Kidney epithelial cell (primary cell): ENCODE measurements at places on chromosomes 4 and X.
A peak's percentile ranks its signal among the peaks of the same experiment; 100 is the strongest.

- DNase-seq: no peak
Observed at GRCh38 chr4:152382057-152382785, 153.7 kb downstream of the FBXW7 start.

DNA sequence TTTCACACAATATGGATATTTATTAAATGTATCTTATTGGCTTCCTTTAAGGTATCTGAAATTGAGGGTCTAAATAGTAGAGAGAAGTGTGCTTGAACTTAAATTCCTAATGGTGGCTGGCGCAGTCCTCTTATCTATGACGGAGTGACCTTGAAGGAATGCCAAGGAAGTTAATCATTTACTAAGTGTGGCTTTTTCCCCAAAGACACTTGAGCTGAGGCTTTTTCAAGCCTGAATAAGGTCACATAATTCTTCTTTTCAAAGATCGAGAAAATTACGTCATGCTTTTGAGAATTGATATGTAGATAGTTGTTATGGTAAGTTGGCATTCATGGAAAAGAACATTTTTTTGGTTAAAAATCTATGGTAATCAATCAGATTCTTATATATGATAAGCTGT lies 11.7 kb upstream of the PRPS2 start:
- peak; percentile 26 for DNase-seq

- DNase-seq: no peak
Observed at GRCh38 chr4:176718881-176719280, 73.8 kb downstream of the VEGFC start.

- DNase-seq: no peak
Observed at GRCh38 chr4:154018659-154019058, 229.8 kb upstream of the SFRP2 start.

DNA sequence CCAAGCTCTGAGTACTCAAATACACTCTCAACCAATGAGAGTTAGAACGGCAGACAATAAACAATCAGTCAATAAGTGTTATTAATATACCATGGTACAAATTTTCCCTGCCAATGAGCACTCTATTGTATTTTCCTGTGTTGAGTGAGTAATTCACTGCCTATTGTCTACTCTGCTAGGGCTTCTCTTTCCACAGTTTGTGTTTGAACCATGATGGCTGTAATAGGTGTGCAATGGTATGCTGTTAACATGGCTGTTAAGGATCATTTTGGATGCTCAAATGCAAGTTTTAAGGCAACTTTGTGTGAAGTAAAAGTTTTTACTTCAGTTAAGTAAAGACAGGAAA lies 41.2 kb downstream of the RPS6KA3 start:
- no peak for DNase-seq

DNA sequence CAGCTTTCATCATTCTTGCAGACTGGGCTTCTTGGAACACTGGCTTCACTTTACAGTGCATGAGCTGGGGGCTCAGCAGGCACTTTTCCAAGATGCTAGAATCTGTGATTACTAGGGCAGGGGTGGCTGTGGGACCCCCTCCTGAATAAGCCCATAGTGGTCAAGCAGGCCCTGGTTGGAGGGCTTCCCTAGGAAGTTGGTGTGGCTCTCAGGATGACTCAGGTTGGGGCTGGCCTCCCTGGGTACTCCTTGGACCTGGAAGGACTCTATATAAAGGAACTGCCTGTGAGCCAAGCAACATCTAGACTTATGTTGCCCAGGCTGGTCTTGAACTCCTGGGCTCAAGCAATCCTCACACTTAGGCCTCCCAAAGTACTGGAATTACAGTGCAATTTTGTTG lies 88.3 kb upstream of the HELT start:
- no peak for DNase-seq

DNA sequence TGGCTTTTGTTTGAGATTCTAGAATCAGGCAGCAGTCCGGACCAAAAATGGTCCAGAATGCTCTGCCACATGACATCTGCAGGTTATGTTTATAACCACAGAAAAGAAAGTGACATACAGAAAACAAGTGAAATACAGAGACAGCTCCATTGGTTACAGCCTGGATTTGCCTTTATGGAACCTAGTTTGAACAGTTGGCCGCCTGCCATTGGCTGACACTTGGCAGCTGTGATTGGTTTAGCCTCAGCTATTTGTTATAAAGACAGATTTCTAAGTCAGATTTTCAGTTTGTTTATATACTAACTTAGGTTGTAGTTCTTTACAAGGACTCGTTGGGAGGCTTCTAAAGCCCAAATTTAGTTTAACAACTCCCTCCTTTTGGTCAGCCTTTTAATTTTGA lies 40.8 kb upstream of the IL9R start:
- DNase-seq: no peak

DNA sequence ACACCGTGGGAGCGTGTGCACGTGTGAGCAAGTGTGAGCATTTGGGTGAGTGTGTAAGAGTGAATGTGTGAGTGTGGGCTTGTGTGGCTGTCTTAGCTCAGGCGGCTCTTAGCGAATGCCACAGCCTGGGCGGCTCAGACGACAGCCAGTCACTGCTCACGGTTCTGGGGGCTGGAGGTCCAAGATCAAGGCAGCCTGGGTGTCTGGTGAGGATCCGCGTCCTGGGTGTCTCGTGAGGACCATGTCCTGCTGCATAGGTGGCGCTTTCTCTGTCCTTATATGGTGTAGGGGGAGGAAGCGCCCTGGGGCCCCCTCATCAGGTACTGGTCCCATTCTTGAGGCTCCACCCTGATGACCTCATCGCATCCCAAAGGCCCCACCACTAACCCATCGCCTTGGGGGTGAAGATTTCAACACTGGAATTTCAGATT lies 4.5 kb downstream of the DOK7 start:
- DNase-seq: no peak

- no peak for DNase-seq
Observed at GRCh38 chr4:134888156-134888555, 686.6 kb upstream of the PABPC4L start.

DNA sequence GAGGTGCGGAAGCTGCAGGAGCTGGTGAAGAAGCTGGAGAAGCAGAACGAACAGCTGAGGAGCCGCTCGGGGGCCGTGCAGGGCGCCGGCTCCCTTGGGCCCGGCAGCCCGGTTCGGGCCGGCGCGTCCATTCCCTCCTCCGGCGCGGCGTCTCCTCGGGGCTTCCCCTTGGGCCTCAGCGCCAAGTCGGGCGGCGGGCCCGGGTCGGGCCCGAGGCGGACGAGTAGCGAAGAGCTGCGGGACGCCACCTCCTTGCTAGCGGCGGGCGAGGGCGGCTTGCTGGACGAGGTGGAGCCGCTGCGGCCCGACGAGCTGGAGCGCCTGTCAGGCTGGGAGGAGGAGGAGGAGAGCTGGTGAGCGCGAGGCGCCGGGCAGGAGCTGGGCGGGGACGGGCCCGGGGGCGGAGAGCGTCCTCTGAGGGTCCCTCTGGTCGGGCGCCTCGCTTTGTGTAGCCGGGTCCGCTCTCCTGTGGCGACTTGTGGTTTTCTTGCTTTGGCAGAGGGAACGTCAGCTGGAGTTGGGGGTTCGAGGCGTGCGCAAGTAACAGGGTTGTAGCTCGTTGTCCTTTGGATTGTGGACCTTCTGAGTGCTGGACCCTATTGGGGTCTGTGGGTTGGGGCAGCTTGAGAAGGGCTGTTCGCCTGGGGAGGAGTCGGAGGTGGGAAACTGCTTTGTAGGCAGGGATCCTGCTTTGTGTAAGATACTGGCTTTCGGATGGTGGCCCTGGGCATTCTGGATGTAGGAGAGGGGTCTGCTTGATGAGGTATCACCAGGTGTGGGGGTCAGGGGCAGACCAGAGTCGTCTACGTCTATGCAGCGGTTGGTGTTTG lies 662 bp downstream of the SLAIN2 start:
- DNase-seq: no peak

DNA sequence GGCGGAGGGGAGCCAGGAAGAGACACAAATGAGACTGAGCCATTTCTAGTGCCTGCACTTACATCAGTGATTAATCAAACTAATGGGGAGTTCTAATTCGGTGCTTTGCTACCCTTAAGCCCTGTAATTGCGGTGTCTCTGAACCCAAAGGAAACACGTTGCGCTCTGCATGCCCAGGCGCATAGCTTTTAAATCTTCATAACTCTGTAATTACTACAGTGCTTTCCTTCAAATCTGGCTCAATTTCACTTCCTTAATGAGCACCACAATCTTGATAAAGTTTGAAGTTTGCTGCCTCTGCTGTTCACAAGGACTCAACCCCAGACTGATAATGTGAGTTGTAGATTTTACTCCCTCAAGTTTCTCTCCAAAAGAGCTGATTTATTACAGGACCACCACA lies 5.7 kb upstream of the NHS start:
- DNase-seq: no peak

DNA sequence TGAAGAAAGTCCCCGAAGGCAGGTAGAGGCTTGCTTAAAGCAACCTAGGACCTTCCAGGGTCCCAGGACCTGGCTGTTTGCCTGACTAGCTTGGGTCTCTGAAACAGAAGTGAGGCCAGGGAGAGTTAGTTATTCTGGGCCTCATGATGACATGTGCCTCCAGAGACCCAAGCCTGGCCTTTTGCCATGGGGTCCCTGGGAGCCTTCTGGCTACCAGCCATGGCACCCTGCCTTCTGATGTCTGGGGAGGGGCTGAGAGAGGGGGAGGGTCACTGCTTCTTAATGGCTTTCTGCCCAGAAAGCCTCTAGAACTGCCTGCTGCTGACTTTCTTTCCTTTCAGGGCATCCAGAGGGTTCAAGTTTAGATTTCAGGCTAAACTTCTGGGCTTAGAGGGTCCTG lies 1.0 kb upstream of the STARD8 start:
- DNase-seq: no peak

GRCh38 chrX:102154900-102155805 lies 624 bp downstream of the BEX5 start:
- no peak for DNase-seq

- DNase-seq: no peak
Observed at GRCh38 chr4:82710197-82710929, 88.2 kb downstream of the SCD5 start.

DNA sequence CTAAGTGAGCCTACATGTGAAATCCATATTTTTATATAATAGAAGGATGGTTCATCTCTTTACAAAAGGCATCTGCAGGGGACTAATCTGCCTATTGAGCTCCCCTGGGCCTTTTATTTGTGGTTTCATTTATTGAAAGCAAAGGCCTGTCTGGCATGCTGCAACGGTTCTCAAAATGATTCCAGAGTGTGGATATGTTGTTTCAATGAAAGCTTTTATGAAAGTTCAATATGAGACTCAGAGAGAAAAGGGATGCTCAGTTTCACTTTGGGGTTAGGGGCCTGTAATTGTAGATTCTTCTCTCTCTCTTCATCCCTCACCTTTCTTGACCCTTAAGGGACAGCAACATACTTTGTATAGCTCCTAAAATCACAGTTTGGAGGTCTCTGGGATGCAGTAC lies 204.2 kb upstream of the CASK start:
- DNase-seq: no peak

DNA sequence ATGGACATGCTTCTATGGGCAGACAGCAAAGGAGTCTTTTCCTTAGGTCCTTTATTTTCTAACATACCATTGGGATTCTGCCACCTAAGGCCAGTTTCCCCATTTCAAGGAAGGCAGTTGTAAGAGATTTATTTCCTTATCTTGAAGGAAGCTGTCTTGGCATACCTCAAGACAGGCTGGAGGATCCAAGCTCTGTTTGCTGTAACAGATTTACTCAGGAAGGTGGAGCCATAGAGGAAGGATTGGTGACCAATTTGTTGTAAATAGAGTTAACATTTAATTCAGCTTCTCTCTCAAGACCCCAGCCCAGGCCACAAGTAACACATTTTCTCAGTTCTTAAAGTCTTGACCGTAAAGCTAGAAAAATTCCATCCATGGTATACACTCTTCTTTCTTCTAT lies 131.6 kb upstream of the TENM3 start:
- no peak for DNase-seq

- no peak for DNase-seq
Observed at GRCh38 chrX:72366701-72367454, 61.2 kb upstream of the CITED1 start.

- no peak for DNase-seq
Observed at GRCh38 chr4:128465523-128465922, 177.9 kb upstream of the PGRMC2 start.

GRCh38 chrX:106898462-106898861 lies 4.7 kb downstream of the RIPPLY1 start:
- DNase-seq: no peak

- DNase-seq: no peak
Observed at GRCh38 chr4:117383468-117383867, 298.1 kb upstream of the TRAM1L1 start.

- DNase-seq: no peak
Observed at GRCh38 chrX:71667328-71668247, at the start of gene LOC101059915. Gene LOC101059915, plus strand, starts transcription at chrX:71667546.

- DNase-seq: no peak
Observed at GRCh38 chr4:166481055-166481454, 608.0 kb downstream of the TLL1 start.

- no peak for DNase-seq
Observed at GRCh38 chr4:79526641-79527565, 118.9 kb upstream of the GK2 start.

- no peak for DNase-seq
Observed at GRCh38 chr4:23733476-23733875, 156.4 kb downstream of the PPARGC1A start.

DNA sequence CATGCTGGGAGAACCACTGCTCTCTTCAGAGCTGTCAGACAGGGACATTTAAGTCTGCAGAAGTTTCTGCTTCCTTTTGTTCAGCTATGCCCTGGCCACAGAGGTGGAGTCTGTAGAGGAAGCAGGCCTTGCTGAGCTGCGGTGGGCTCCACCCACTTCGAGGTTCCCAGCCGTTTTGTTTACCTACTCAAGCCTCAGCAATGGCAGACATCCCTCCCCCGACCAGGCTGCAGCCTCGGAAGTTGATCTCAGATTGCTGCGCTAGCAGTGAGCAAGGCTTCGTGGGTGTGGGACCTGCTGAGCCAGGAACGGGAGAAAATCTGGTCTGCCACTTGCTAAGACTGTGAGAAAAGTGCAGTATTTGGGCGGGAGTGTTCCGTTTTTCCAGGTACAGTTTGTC lies 118.9 kb downstream of the SLC10A6 start:
- DNase-seq: no peak

GRCh38 chrX:16610121-16610621 lies 39.8 kb upstream of the S100G start:
- DNase-seq: no peak

- DNase-seq: peak; percentile 54
Observed at GRCh38 chr4:182143822-182144625, 99.2 kb upstream of the TENM3 start.

- DNase-seq: no peak
Observed at GRCh38 chr4:174156239-174156826, 127.1 kb downstream of the FBXO8 start.

DNA sequence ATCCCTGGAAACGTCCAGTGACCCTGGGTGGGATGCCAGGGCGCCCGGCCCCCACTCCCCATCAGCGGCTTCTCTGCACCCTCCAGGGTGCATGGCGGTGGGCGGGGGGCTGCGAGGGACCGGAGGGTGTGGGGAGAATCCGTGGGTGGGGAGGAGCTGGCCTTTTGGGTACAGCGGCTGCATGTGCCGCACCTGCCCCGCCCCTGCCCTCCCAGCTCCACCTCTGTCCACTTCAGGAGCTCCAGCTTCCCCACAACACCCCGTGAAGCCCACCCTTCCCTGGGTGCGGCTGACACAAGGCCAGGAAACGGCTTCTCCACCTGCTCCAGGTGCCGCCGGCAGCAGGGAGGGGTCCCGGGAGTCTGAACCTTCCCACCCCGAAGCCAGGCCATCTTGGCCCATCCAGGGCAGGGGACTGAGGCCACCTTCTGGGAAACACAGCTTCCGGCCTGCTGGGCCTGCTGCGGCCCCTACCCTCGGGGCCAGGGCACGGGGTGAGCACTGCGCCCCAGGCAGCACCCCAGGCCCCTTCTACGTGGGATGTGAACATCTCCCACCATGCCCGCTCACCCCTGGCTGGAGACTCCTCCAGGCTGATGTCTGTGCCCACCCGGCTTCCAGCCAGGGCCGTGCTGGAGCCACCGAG lies 34.6 kb downstream of the CPLX1 start:
- no peak for DNase-seq
